MG63 (cell line): ENCODE measurements at places on chromosomes 1 and 21. TPM values are rescaled to one million over a fixed set of nuclear protein-coding genes. Genes with fewer than 3 reads are reported as not detected.

- DNase-seq, result peak; percentile 42
Observed at GRCh38 chr1:12426030-12426429, 192.0 kb downstream of the DHRS3 start.

- no peak for DNase-seq
Observed at GRCh38 chr1:54400329-54400728, 5.9 kb downstream of the SSBP3 start.

- peak; percentile 39 for DNase-seq
Observed at GRCh38 chr1:28893403-28894102, 20.8 kb upstream of the EPB41 start.

Gene SLC1A7
- total RNA-seq, result not detected in 2 replicates

GRCh38 chr21:39452970-39453342 is 1.2 kb downstream of the SH3BGR start:
- no peak for DNase-seq

DNA sequence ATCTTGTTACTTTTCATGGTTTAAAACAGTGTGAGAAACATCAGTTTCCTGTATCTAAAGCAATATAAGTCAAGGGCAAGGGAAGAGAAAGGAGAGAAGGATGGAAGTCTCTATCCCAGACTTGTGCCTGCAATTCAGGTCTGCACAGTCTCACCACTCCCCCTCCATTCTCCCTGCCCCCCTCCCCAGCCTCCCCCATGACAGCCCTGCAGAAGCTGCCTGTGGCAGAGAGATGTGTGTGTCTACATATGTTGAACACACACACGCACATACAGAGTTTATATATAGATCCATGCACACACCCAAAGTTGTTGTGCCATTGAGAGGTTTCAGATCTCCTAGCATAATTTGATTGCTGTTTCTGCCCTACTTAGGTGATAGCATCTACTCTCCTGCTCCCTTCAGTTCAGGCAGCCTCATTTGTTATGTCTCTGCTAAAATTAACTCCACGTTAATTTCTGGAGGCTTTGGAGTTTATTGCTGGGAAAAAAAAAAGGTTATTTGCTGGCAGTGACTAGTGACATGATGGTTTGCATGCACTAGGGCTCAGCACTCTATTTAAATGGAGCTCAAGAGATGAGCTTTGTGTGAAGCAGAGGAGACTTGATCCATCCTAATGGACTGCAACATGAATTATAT is 124.9 kb upstream of the SMYD2 start:
- no peak for DNase-seq

Gene SZT2
- total RNA-seq, result 2.5 and 4.9 TPM in 2 replicates

DNA sequence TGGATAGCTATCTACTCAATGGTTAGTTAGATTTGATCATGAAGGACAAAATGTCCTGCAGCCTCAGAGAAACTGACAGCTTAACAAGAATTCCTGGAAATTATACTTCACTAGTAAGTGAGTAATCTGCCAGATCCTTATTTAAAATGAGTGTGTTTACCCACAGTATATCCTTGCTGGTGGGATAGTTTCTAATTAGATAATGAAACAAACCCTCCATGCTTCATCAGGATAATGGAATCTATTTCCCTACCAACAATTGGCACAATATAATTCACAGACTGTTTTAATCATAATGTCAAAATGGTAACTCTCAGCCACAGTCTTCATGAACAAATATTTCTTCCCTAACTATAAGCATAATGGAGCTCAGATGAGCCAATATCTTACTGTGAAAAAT is 239.4 kb upstream of the ST6GALNAC5 start:
- no peak for DNase-seq

- DNase-seq, result no peak
Observed at GRCh38 chr1:229217716-229218115, 53.2 kb upstream of the RAB4A start.

GRCh38 chr1:2231532-2232254 is 3.6 kb downstream of the SKI start:
- peak; percentile 78 for DNase-seq

Gene KCNE2
- total RNA-seq, result not detected in 2 replicates

- no peak for DNase-seq
Observed at GRCh38 chr21:39326607-39327307, 13.3 kb upstream of the BRWD1 start.

Gene COL16A1
- total RNA-seq, result 156 and 192 TPM in 2 replicates

Gene UBL4B
- total RNA-seq, result not detected in 2 replicates

Gene ABCD3
- total RNA-seq, result 39.3 and 56.5 TPM in 2 replicates

Gene ERVH48-1
- total RNA-seq, result not detected in 2 replicates
